ENCODE measurements at places on chromosomes 1 and 21. TPM values are rescaled to one million over a fixed set of nuclear protein-coding genes. Genes with fewer than 3 reads are reported as not detected.
A peak's percentile ranks its signal among the peaks of the same experiment; 100 is the strongest.

KIF14 gene
- 8.2 TPM for total RNA-seq

CHI3L2 gene
- total RNA-seq, result 0.53 TPM

CRNN gene
- not detected for total RNA-seq

ZDHHC18 gene
- 16.8 TPM for total RNA-seq

- DNase-seq, result no peak
These were observed 171.2 kb downstream of the TTLL7 start for GRCh38 chr1:83827741-83828140.

DNA sequence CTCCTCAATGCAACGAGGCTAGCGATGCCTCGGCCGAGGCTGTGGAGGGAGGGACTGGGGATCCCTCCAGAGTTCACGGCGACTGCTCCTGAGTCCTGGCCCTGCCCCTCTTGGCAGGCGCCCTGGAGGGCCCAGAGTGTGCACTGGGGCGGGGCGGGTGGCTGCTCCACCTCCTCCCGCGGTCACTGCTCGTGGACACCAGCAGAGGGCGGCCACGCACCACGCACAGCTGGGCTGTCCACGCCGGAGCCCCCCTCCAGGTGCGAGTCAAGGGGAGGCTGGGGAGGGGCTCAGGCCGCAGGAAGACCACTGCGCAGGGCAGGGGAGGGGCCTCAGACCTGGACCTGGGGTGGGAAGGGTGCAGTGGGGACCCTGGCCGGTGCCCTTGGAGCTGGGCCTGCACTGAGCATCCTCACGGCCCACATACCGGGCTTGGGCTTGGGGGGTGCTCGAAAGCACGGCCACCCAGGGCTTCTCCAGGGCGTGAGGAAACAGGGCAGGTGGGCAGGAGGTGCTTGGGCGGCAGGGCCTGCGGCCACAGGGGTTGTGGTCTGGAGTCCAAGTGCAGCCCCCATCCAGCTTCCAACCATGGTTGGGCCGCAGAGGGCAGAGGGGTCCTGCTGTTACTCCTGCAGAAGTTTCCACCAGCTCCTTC is 20.6 kb upstream of the TTC34 start:
- peak; percentile 22 for DNase-seq

GRCh38 chr1:109622137-109622892 is 2.7 kb downstream of the AMPD2 start:
- no peak for DNase-seq

GRCh38 chr1:167602840-167603239 is 27.2 kb upstream of the RCSD1 start:
- DNase-seq, result no peak

- no peak for DNase-seq
These were observed 63.2 kb downstream of the RGS2 start for GRCh38 chr1:192872010-192872409.
